ENCODE measurements at places on chromosomes 3 and 15. TPM values are rescaled to one million over a fixed set of nuclear protein-coding genes. Genes with fewer than 3 reads are reported as not detected.

EPHA6 gene
- 2.2 TPM for total RNA-seq

TTLL13 gene
- not detected for total RNA-seq

GRCh38 chr15:82810061-82810889 lies 847 bp downstream of the WHAMM start:
- DNase-seq: peak; percentile 37

- no peak for DNase-seq
These were observed 151.0 kb downstream of the CD47 start for GRCh38 chr3:107939691-107940442.

DNA sequence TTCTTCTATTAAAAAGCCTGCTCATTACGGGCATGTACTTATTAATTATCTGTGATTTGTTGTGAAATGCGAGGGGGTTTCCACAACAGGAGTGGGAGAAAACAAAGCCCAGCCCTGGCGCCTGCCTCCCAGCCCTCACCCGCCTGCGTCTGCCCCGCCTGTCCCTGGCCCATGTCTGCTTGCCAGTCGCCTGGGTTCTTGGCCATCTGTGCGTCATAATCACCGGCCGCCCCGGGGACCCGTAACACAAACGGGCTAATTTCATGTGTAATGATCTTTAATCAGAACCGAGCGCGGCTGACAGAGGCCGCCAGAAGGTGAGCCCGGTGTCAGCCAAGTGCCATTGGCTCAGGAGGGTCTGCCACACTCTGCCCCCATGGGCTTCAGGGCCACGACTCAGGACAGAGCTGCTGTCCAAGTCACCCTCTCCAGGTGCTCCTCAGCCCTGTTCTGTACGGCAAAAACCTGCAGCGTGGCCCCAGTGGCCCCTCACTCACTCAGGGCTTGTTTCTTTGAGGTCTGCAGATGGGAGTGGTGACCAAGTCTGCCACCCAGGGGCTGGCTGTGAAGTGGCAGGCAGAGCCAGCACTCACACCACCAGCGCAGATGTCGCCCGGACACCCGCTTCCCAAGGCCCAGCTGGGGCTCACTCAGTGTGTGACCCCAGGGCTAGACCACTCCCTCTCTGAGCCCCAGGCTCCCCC lies 28.8 kb upstream of the TMEM115 start:
- DNase-seq: no peak

- DNase-seq: no peak
These were observed 62.3 kb downstream of the GLB1 start for GRCh38 chr3:33034601-33035000.

DNA sequence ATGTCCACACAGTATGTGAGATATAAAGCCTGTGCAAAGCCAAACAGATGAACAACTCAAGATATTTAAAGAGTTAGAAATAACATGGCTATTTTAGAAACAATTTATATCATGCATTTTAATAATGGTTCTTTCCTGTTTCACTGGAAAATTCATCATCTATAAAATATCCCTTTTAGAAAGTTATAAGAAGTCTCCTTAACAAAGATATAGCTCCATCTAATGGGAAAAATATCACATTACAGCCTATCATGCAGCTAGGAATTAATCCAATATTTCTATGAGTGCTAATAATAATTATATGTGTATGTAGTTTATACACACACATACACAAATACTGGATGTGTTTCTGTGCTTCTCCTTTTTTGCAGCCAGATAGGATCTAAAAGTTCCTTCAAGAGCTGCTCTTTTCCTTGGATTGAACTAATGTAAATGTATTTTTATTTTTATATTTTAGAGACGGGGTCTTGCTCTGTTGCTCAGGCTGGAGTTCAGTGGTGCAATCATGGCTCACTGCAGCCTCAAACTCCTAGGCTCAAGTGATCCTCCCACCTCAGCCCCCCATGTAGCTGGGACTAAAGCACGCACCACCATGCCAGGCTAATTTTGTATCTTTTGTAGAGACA lies 21.6 kb downstream of the RPL22L1 start:
- DNase-seq: no peak

DNA sequence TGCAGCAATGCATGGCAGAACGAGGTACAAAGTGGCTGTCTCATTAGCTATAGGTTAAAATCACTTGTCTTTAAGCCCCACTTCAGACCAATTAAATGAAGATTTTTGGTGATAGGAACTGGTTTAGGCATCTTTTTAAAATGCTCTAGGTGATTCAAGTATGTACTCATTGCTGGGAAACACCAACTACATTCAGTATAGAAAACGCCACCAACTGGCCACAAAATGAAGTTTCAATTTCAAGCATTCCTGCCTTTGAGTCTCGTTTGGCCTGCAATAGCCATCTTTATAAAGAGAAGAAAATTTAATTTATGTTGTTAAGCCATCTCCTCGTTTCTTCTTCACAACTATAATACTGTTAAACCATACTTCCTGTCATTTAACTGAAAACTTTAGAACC lies 587.9 kb downstream of the GBE1 start:
- no peak for DNase-seq

NANOGP8 gene
- total RNA-seq: 1.1 TPM

GOLIM4 gene
- total RNA-seq: 105 TPM

PTX3 gene
- 4.0 TPM for total RNA-seq

Measured in transverse colon (tissue), 4 donors.